Right renal pelvis (tissue), 4 donors: ENCODE measurements at places on chromosomes 3 and 15. TPM values are rescaled to one million over a fixed set of nuclear protein-coding genes. Genes with fewer than 3 reads are reported as not detected.

MYZAP gene
- polyA plus RNA-seq: 7.2 TPM

STAC gene
- 8.1 TPM for polyA plus RNA-seq

DNA sequence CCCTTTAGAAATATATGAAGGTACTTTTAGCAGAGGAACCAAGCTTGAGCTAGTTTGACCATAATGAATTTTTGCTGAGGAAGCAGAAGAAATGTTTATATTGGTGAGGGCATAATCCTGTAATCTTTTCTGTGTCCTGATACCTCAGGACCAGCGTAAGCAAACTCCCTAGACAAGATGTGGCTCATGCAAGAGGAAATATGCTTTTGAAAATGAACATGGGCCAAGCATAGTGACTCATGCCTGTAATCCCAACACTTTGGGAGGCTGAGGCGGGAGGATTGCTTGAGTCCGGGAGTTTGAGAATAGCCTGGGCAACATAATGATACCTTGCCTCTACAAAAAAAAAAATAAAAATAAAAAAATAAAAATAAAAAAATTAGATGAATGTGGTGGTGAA lies 78.5 kb downstream of the PPARG start:
- DNase-seq: no peak

DNA sequence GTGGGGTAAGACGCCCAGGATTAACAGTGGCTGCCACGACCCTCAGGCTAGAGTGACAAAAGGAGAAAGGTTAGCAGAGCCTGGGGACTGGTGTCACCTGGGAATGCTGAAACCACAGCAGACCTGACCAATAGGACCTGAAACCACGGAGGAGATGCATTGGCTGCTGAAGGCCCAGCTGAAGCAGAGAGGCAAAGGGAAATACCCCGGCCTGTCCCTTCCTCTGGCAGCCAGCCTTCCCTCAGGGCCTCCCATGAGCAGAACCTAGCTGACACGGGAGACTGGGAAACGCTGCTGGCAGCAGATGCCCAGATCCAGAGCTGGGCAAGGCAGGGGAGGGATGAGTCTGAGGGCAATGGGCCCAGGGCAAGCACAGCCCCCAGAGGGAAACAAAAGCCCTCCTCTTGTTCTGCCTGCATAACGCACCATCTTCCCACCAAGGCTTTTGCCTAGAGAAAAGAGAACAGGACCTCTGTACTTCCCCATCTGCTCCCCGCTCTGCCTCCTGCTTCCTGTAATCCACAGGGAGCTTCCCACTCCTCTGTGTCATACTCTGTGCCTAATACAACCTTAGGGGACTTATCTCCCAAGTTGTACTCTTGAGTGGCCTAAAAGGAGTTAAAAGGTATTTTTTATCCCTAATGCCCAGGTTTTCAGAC lies 216.2 kb downstream of the ABHD5 start:
- no peak for DNase-seq

GRCh38 chr3:104604326-104605010 lies 762.2 kb upstream of the ALCAM start:
- DNase-seq: no peak

ITIH3 gene
- polyA plus RNA-seq: 6.0 TPM

C3orf49 gene
- not detected for polyA plus RNA-seq

DNA sequence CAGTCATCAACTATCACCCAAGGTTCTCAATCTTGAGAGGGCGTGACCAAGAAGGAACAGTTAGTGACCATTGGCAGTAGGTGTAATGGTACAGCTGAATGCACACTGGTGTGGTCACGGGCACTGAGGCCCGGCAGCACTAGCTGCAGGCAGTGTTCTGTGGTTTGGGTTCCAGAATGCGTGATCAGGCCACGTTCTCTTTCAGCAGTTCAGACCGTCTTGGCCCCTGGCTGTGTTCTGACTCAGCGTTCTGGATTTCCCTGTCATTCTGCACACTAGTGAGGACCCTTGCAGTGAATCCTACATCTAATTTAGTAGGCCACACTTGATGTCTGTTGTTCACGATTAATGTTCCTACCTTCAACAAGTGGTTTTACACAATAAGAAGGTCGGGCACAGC lies 220.5 kb upstream of the SLCO3A1 start:
- DNase-seq: no peak

WNT7A gene
- polyA plus RNA-seq: not detected

GRCh38 chr15:95556866-95557225 lies 773.7 kb upstream of the NR2F2 start:
- no peak for DNase-seq

- DNase-seq: no peak
Observed at GRCh38 chr3:136818769-136819391, at the start of gene SLC35G2. Gene SLC35G2 (plus strand): TSS chr3:136819126. CDS start chr3:136854461, 35,335 bp downstream.

DNA sequence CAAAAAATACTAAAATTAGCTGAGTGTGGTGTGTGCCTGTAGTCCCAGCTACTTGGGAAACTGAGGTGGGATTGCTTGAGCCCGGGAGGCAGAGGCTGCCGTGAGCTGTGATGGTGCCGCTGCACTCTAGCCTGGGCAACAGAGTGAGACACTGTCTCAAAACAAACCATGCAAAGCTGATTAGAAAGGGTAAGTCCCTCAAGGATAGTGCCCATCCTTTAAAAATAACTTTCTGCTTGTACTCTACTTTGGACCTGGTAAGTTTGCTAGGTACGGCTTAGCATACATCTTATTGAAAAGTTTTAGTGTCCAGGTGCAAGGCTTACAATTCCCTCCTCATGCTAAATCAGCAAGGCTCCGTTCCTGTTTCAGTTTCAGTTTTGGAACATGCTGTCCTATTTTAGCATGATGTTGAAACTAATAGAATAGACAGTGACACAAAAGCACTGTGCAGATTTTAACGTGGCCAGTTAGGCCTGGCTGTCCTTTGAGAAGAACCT lies 21.4 kb downstream of the FEM1B start:
- no peak for DNase-seq

GRCh38 chr3:24145981-24146822 lies 201.1 kb downstream of the NR1D2 start:
- no peak for DNase-seq

DNA sequence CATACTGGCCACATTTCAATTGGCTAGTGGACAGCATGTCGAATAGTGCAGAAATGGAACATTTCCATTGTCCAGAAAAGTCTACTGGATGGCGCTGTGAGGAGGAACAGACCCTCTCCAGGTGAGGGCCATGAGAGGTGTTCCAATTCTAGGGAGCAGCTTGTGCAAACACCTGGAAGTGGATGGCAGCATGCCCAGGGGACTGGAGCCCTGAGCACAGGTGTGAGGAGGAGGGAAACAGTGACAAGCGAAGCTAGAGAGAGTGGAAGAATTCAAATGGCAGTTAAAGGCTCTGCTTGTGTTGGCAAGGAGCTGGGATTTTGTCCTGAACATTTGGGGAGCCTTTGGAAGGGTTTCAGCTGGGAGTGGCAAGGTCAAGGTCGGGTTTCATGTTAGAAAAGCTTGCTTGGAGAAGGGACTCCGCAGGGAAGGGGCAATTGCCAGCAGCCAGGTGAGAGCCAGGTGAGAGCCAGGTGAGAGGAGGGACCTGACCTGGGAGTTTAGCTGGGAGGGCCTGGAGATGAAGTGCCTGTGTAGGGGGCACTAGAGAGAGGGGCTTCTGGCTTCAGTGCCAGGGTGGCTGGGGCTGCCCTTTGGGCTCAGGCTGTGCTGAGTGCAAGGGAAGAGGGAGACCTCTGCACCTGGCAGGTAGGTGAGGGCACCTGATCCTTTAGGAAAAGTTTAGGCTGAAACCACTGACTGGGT lies 93.8 kb downstream of the LINGO1 start:
- DNase-seq: no peak

DNA sequence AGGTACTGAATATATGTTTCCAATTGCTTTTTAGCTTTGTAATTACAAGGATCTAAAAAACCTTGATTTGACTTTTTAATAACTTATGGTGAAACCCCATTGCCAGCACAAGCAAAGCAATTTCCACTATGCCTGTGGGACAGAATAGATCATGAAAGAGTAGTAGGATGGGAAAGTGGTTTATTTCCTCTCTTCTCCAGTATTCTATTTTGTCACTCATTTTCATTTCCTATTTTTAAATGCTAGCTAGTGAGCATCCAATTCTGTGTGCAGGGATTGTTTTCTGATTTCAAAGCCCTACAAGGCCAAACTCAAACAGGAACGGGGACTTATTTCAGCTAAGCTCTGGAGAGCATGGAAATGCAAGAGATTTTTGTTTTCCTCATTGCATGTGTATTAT lies 132.0 kb upstream of the TGFBR2 start:
- DNase-seq: no peak

GRCh38 chr15:52112203-52112750 lies 298 bp downstream of the BCL2L10 start:
- peak; percentile 45 for DNase-seq

DNA sequence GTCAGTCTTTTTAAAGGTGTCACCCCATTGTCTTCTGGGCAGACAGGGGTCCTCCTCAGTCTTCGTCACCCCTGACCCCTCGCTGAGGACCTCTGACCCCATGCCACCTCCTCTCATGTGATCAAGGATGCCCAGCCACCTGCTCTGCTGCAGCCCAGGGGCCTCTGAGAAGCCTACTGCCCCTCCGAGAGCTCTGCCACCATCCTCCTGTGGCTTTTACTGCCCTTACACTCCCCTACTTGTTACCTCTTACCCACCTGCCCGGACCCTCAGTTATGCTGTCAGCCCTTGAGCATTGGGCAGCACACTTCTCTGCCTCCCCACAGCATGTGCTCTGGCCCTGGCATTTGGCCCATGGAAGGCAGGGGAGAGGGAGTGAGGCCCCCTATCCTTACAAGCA lies 123.2 kb downstream of the LRRK1 start:
- DNase-seq: no peak

DNA sequence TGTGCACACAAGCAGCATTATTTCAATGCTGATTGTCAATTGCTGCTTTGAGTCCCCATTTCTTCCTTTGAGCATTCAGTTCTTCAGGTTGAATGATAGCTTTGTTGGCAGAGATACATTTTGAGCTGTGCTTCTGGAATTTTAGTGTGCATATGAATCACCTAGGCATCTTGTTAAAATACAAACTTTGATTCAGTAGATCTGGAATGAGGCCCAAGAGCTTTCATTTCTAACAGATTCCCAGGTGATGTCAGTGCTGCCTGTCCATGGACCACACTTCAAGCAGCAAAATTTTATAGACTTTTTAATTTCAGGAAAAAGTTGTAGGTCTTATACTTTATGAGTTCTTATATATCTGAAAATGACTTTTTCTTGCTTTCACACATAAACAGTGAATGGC lies 131.1 kb downstream of the ADAMTSL3 start:
- no peak for DNase-seq

- DNase-seq: no peak
Observed at GRCh38 chr15:33839540-33839939, 128.8 kb upstream of the CHRM5 start.

DNA sequence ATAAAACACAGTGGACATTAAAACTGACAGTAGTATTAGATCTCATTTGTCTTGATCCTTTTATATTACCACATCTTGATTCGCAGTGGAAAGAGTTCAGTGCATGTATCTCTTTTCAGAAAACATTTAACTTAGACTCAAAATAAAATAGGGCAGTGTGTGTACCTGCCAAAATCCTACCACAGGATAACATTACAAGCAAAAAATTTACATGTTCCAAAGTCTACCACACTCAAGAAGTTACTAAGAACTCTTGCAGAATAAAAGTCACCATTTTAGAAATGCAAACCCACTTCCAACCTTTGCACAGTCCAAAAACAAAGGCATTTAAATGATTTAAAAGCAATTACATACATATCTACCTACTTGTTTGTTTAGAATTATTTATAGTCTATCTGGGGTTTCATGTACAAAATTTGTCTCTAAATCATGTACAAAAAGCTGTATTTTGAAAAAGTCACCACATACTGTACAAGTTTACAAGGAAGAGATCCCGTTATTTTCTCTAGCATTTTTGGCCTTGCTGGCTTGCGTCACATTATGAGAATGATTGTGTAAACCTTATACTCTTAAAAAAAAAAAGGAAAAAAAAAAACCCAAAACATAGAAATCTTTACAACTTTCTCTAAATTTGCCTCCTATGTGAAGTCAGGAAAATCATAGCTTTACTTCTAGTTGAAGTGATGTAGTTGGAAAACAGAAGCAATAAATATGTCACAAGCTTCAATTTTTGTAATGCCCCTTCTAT lies 153.8 kb downstream of the ADAM10 start:
- no peak for DNase-seq

DNA sequence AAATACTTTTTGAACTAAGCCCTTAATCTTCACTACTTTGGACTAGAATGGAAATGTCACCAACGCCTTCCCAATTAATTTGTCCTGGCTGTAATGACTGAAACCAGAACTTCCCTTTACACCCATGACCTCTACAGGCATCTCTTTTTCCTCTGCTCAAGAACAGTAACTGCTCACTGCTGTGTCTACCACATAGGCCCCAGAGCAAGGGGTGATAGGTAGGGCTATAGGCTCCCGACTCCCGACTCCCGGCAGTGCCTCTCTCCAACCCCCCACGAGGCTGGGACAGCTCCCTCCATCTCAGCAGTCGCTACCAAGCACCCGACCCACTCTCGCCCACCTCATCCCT lies 384 bp upstream of the LEKR1 start:
- no peak for DNase-seq

DNA sequence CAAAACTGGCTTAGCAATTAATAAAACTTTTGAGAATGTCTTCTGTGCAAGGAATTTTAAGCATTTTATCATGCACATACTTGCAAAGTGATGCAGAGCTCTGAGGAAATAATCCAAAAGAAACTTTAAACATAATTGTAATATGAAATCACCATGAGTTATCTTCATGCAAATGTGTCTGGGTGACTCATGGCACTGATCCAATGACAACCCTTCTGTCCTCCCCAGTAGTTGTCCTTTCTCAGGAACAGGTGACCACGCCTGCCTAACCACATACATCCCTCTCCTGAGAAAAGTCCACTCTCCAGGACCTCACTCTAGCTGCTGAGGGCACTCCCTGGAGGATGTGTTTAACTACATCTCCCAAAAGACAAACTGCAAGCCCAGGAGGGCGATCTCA lies 530.6 kb upstream of the IL12A start:
- DNase-seq: no peak

DNA sequence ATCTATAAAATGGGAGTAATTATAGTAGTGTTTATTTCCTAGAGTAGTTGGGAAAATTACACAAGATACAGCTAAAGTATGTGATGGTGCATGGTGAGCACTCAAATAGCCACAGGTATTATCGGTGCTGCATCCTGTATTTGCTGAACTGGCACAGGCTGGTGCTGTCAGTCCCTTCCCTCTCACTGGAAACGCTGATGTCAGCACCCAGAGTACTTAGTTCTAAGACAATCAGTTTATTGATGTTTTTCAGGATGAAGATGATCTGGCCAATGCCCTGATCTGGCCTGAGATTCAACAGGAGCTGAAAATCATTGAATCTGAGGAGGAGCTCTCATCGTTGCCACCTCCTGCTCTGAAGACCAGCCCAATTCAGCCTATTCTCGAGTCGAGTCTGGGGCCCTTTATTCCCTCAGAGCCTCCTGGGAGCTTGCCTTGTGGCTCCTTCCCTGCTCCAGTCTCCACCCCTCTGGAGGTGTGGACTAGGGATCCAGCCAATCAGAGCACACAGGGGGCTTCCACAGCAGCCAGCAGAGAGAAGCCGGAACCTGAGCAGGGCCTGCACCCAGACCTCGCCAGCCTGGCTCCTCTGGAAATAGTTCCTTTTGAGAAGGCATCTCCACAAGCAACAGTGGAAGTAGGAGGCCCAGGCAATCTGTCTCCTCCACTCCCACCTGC lies 49.7 kb downstream of the TMEM39A start:
- DNase-seq: no peak
